ENCODE measurements at places on chromosomes 4 and X. TPM values are rescaled to one million over a fixed set of nuclear protein-coding genes. Genes with fewer than 3 reads are reported as not detected.

DNA sequence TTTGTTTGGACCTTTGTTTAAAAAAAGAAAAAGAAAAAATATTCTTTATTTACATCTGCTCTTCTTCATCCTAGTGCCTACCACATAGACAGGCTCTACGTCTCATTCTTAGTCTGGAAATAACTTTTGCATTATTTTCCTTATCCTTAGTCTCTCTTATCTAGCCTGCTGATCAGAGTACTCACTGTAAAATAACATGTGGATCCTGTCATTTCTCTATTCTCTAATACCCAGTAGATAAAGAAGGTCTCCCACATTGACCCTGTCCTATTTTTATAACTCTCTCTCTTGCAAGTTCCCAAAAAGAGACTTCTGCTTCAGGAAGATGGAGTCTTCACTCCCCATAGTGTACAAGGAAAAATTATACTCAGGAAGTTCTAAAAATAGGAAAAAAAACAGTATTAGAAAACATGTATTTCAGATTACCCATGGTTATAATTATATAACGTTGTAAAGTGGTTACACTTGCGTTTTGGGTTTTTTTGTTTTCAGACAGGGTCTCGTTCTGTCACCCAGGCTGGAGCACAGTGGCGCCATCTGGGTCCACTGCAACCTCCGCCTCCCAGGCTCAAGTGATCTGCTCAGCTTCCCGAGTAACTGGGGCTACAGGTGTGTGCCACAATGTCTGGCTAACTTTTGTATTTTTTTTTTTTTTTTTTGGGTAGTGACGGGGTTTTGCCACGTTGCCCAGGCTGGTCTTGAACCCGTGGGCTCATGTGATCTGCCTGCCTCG lies 23.8 kb downstream of the ZFX start:
- no peak overlapping the region for H3K27ac ChIP-seq
- no peak overlapping the region for H3K4me3 ChIP-seq
- DNase-seq = no peak
- peaks cover 17% of the 10 kb centered on the region for H3K4me1 ChIP-seq

DNA sequence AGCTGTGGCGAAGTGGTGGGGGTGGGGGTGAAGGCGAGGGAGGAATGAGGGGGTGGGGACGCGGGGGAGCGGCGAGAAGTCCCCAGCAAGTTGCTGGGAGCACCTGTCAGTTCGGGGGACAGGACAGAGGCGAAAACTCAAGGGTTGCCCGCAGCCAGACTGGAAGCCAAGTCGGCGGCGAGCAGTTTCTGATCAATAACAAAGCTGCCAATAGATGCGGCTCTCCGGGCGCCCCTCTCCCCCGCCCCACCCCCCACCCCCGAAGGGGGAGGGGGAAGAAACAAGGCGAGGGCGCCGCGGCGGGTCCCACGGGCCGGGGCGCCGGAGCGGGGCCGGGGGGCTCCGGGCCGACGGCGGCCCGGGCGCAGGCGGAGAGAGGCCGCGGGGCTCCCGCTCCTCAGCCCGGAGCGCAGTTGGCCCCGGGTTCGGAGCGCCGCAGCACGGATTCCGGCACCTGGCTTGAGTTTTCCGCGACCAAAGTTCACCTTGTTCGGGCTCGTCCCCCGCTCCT lies 379 bp downstream of the PDGFC start:
- H3K4me3 ChIP-seq = peak overlapping the region; percentile 84
- H3K36me3 ChIP-seq = no peaks in the 10 kb centered on the region
- H3K27ac ChIP-seq = peak overlapping the region; percentile 89
- H3K27me3 ChIP-seq = no peaks in the 10 kb centered on the region
- DNase-seq = peak; percentile 51

DNA sequence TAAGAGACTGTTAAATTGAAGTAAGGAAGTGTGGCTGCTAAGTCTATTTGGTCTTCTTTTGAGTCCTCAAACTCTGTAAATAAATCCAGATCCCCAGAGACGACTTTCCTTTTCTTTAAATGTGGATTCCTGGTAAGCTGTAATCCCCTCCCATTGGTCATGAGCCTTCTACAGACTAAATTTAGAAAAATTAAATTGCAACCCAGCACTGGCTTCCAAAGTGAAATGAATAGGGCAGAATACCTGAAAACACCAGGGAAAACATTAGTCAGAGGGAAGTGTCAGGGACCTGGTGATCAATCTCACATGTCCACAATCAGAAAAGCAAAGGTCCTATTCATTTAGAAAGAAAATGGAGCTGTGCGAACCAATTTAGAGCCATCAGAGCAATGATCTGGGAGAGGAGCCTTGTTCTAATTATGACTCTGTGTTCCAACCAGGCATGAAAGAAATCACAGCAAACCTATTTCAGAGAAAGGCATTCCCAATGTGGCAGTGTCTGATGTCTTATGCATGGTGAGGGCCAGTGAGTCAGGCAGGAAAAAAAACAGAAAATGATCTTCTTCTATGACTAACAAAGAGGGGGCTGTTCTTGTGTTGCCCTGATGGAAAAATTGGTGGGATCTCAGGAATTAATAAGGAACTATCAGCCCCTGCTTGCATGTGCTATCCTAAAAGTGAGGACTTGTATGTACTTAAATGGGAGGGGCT lies 19.8 kb upstream of the CCDC149 start:
- DNase-seq = no peak
- H3K36me3 ChIP-seq = no peaks in the 10 kb centered on the region
- H3K27ac ChIP-seq = no peak overlapping the region
- H3K4me3 ChIP-seq = no peak overlapping the region
- peaks cover under 1% of the 10 kb centered on the region for H3K27me3 ChIP-seq
- H3K4me1 ChIP-seq = no peaks in the 10 kb centered on the region

DNA sequence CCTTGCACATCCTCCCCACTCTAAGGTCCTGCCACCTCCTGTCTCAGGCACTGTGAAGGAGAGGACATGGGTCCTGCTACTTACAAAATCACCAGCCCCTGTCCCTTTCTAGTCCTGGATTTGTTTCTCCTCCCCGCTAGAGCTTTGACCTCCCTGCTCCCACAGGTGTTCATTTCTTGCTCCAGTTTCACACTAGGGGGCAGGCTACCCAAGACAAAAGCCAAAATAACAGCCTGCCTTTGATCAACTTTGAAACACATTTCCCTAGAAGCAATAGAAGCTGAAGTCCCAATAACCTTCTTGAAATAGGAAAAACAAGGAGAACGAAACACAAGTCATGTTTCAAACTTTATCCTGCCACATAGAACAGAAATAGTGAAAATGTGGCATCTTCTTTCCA lies 164.4 kb downstream of the QDPR start:
- no peaks in the 10 kb centered on the region for H3K36me3 ChIP-seq
- DNase-seq = no peak
- no peak overlapping the region for H3K27ac ChIP-seq
- H3K27me3 ChIP-seq = no peaks in the 10 kb centered on the region

DNA sequence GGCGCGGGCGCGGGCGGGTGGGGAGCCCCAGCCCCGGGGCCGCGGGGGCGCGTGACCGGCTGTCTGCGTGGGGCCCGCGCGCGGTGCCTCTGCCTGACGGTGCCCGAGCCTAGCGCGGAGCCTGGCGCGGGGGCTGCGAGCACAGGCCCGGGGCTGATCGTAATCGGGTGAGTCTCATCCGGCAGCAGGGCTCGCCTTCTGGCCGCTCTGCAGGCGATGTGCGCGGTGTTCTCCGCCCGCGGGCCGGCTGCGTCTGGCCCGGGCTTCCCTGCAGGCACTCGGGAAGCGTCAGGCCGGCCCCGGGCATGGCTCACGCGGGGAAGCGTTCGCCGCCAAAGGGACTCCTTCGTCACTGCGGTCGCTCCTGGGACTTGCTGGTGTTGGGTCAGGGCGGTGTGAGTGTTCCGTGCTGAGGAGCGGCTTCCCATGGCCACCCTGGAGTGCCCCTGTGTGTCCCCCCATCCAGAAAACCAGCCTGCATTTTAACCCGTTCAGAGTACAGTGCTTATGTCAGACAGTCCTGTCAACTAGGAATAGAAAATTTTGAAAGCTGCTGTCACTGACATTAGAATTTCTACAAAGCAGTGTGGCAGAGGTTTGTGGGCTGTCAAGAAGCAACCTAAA lies 40.6 kb downstream of the FAM149A start:
- no peaks in the 10 kb centered on the region for H3K4me1 ChIP-seq
- no peaks in the 10 kb centered on the region for H3K27me3 ChIP-seq

DNA sequence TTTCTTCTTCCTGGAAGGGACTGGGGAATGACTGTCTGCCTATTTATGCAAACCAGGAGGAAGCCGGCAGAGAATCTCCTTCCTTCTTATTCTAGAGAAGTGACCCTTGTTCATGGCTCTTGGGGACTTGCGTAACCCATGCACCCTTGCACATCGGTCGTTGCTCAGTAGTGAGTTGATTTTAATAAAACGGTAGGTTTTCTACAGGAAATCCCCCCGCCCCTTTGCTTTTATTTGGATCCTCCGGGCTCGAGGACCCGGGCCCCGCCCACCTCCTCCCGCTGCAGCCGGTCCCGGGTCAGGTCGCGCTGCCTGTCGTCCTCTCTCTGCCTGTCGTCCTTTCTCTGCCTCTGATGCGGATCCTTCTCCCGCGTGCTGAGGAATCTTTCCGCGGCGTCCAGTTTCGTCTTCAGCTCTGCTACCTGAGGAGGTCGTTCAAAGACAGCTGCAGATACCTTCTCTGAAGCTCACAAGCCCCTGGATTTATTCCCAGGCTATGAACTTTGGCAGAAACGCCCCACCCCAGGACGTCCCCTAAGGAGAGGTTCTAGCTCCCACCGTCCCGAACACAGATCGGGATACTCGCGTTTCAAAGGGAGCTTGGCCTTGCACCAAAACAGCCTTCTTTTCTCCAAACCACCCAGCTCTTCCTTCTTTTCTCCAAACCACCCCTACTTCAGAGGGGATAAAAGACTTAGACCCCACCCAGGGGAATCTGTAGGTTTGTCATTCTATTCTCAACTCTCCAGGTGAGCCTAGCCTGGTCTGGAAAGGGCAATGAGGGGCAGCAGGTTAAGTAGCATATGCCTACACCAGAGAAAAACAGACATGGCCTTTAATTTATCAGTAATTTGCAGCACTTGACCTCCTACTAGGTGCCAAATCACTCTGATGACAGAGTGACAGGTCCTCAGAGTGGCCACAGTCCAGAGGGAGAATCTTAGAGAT lies 7.0 kb downstream of the TNIP3 start:
- H3K4me3 ChIP-seq = peak overlapping the region; percentile 59
- DNase-seq = peak; percentile 15
- no peaks in the 10 kb centered on the region for H3K27me3 ChIP-seq
- H3K36me3 ChIP-seq = no peaks in the 10 kb centered on the region
- no peaks in the 10 kb centered on the region for H3K4me1 ChIP-seq

GRCh38 chr4:26455571-26455970 lies 34.7 kb downstream of the CCKAR start:
- H3K4me1 ChIP-seq = no peaks in the 10 kb centered on the region
- H3K27me3 ChIP-seq = no peaks in the 10 kb centered on the region
- H3K27ac ChIP-seq = no peak overlapping the region
- no peaks in the 10 kb centered on the region for H3K36me3 ChIP-seq
- DNase-seq = no peak

DNA sequence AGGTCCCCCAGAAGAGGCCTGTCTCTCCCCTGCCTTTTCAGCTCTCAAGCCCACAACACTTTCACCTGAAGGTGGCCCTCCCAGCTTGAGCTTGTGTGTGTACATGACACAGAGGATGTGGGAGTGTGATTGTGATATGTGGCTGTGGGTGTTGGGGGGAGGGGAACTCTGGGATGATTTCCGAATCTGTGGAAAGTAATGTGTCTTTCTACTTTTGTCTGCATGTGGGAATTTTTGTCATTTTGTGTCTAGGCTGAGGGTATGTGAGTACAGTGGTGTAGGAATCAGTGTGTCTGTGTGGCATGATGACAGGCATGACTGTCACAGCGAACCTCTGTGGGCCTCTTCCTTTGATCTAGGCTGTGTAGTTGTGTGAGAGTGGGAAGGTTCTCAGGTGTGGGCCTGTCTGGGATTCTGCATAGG lies 6.4 kb downstream of the SYP start:
- peaks cover 7% of the 10 kb centered on the region for H3K27me3 ChIP-seq
- no peak overlapping the region for H3K27ac ChIP-seq
- DNase-seq = no peak

DNA sequence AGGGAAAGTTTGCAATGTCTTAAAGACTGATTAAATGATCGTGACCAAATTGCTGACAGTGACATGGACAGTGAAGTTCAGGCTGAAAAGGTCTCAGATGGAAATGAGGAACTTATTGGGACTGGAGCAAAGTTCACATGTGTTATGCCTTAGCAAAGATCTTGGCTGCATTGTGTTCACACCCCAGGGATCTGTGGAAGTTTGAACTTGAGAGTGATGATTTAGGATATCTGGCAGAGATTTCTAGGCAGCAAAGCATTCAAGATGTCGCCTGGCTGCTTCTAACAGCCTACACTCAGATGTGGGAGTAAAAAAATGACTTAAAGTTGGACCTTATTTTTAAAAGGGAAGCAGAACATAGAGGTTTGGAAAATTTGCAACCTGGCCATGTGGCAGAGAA lies 21.4 kb downstream of the SCARB2 start:
- no peak overlapping the region for H3K27ac ChIP-seq
- H3K36me3 ChIP-seq = peaks cover 59% of the 10 kb centered on the region
- H3K27me3 ChIP-seq = no peaks in the 10 kb centered on the region
- no peak for DNase-seq

GRCh38 chrX:17697191-17697590 lies 40.1 kb upstream of the SCML1 start:
- H3K36me3 ChIP-seq = no peaks in the 10 kb centered on the region
- DNase-seq = no peak
- H3K27me3 ChIP-seq = no peaks in the 10 kb centered on the region
- H3K27ac ChIP-seq = no peak overlapping the region
- H3K4me3 ChIP-seq = no peak overlapping the region
- H3K4me1 ChIP-seq = no peaks in the 10 kb centered on the region

GRCh38 chr4:139852612-139853269 lies 187.1 kb downstream of the MGST2 start:
- no peaks in the 10 kb centered on the region for H3K36me3 ChIP-seq
- no peaks in the 10 kb centered on the region for H3K4me1 ChIP-seq
- H3K4me3 ChIP-seq = no peak overlapping the region
- DNase-seq = no peak
- no peaks in the 10 kb centered on the region for H3K27me3 ChIP-seq
- no peak overlapping the region for H3K27ac ChIP-seq

- DNase-seq = peak; percentile 16
- H3K27ac ChIP-seq = peak overlapping the region; percentile 53
- H3K4me3 ChIP-seq = no peak overlapping the region
- H3K4me1 ChIP-seq = peaks cover 13% of the 10 kb centered on the region
- H3K36me3 ChIP-seq = no peaks in the 10 kb centered on the region
Observed at GRCh38 chr4:123984886-123985285, 588.3 kb downstream of the SPRY1 start.

Gene PLAC8
- total RNA-seq = 1.6 TPM

Gene RAP2C
- total RNA-seq = 24.1 TPM

Gene ZNF185
- total RNA-seq = 1.5 TPM

Gene PCDH19
- 0.93 TPM for total RNA-seq

Gene DCAF12L2
- total RNA-seq = 0.08 TPM

Gene FAM114A1
- total RNA-seq = 15.4 TPM

Gene LPAR4
- not detected for total RNA-seq

Gene RASSF6
- not detected for total RNA-seq

Gene NSUN7
- total RNA-seq = 0.39 TPM

Gene CCDC158
- 0.32 TPM for total RNA-seq

Gene HS3ST1
- 0.43 TPM for total RNA-seq

Measured in psoas muscle (tissue), 8 donors.